ENCODE measurements at places on chromosomes 5 and 9.

GRCh38 chr9:29332789-29333188 is 1759.5 kb upstream of the C9orf72 start:
- no peak for DNase-seq

DNA sequence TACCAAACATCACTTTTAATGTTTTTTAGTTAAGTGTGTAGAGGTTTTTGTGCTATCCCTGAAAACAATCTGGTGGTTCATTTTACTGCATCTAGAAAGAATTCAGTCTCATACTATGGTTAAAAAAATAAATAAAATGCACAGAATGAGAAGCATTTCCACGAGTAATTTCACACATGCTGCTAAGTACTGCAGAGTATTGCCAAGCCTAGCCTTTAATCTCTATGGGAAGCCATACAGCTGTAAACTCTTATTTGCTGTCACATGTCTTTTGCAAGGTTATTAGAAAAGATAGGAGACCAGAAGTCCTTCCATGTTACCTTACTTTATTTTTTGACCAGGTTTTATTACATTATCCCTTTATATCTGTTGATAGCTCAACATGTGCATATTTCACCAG is 37.6 kb upstream of the MAN2A1 start:
- DNase-seq, result no peak

DNA sequence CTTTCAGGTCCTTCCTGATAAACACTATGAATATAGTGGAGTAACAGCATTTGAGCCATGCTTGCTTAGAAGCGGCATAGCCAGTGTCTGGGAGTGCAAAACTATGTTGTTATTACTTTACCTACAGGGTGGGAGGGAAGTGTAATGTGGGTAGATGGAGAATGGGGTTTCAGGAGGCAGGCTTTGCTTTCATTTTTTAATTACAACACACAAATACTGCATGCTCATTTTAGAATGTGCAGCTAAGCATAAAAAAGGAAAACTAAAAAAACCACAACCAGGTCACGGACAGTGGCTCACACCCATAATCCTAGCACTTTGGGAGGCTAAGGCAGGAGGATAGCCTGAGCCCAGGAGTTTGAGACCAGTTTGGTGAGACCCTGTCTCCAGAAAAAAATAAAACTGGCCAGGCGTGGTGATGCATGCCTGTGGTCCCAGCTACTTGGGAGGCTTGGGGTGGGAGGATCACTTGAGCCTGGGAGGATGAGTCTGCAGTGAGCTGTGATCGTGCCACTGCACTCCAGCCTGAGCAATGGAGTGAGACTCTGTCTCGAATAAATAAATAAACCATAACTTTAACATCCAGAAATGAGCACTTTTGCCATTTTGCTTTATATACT is 20.2 kb downstream of the HAVCR1 start:
- no peak for DNase-seq

GRCh38 chr5:6827526-6828219 is 114.4 kb downstream of the TENT4A start:
- DNase-seq, result peak; percentile 84

DNA sequence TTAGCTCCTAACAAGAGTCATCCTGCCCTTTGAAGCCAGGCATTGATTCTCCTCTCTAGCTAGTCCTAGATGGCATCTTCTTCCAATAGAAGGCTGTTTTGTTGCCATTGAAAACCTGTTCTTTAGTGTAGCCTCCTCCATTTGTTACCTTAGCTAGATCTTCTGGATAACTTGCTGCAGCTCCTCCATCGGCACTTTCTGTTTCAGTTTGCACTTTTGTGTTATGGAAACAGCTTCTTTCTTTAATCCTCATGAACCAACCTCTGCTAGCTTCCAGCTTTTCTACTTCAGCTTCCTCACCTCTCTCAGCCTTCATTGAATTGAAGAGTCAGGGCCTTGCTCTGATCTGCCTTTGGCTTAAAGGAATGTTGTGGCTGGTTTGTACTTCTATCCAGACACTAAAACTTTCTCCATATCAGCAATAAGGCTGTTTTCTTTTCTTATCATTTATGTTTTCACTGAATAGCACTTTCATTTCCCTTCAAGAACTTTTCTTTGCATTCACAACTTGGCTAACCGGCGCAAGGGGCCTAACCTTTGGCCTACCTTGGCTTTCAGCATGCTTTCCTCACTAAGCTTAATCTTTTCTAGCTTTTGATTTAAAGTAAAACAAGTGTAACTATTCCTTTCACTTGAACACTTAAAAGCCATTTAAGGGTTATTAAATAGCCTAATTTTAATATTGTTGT is 166.5 kb upstream of the SLC12A2 start:
- DNase-seq, result no peak

DNA sequence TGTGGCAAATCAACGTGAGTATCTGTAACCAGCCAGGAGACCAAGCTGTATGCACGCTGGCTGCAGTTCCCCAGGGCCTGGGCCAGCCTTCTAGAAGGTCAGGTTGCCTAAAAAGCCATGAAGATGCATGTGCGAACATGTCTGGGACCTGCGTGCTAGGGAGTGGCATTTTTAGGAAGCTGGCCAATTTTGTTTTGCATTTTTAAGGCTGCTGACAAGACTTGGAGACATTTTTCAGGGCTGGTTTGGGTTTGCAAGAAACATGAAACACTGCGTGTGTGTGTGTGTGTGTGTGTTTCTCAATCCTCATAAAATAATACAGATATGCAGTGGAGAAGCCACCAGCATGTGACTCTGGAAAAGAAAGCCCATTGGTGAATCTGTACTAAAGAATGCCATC is 5.1 kb downstream of the TGFBI start:
- no peak for DNase-seq

DNA sequence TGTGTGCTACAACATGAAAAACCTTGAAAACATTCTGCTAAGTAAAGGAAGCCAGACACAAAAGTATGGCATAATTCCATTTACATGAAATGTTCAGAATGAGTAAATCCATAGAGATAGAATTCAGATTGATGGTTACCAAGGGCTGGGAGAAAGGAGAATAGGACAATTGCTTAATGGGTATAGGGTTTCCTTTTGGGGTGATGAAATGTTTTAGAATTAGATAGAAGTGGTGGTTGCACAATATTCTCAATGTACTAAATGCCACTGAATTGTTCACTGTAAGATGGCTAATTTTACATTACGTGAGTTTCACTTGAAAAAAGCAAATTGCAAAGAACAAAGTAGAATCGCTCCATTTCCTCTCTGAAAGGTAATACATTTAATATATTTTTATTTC is 43.0 kb upstream of the GAS1 start:
- no peak for DNase-seq

DNA sequence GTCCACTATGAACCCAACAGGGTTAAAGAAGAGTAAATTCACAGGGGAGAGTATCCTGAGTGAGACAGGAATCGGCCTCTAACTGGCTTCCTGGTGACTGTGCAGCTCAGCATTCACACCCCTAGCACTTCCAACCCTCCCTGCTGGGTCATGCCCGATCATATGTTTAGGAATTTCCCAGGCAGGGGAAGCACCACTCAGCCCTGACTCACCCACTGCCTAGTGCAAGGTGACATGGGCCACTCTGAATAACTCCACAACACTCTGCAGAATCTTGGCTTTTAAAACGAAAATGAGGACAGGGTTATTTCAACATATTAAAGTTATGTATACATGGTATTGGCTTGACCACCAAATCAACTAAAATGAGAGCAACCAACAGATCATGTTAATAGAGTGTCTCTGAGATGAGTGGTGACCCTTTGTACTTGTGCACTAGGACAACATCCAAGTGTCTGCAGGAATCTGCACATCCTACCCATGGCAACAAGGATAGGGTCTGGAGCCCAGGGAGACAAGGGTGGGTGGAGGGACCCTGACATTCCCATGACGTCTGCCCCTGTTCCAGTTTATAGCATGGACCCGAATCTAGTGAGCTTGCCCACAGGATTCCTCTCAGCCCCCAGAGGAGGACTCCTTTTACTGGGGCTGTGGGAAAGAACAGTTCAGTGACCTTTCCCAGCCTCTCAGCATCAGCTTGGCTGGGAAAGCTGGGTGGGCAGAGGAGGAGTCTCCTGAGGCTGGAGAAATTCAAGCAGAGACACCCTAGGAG is 485.8 kb downstream of the SEMA5A start:
- DNase-seq, result no peak

DNA sequence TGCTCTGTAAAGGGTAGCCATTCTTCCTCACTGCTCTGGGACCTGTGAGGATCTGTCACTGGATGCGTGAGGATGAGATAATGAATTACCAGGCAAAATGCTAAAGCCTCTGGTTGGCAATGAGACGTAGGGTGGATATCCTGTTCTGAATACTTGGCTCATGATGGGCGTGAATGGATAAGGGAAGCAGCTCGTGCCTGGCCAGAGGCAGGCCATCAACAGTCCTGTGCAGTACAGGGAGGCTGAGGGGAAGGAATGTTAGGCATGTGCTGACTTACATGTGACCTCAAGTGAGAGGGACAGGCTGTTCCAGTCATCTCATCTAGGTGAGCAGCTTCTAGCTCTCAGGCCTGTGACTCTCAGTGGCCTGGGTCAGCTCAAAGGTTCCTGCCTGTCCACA is 172.8 kb downstream of the CARTPT start:
- DNase-seq, result no peak

DNA sequence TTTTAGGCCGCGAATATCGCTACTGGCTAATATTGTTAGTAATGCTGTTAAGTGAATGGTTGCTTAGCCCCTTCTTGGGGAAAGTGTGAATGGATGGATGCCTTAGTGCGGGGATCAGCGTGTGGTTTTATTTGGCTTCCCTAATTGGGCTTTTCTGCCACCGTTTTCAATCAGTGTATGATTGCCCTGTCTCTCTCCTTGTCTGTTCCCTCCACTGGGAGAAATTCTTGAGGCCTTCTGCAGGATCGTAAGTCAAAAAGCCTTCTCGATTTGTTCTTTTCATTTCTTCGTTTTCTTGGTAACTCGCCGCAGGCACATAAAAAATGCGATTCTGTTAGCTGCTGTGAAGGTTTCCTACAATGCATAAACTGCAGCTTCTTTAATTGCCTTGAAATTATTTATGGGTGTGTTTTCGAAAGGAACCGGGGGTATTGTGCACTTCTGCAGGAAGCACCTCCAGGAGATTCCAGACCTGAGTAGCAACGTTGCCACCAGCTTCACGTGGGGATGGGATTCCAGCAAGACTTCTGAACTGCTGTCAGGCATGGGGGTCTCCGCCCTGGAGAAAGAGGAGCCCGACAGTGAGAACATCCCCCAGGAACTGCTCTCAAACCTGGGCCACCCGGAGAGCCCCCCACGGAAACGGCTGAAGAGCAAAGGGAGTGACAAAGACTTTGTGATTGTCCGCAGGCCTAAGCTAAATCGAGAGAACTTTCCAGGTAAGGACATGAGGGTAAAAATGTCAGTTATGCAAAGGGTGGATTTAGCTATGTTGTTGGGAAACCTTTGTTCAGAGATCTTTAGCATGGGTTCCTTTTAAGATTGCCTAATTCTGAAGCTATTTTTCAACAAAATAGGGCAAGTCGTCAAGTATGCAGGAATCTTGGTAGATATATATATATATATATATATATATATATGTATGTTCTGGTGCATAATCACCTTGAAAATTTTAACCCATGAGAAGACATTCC is 700 bp downstream of the SKP2 start:
- peak; percentile 63 for DNase-seq

DNA sequence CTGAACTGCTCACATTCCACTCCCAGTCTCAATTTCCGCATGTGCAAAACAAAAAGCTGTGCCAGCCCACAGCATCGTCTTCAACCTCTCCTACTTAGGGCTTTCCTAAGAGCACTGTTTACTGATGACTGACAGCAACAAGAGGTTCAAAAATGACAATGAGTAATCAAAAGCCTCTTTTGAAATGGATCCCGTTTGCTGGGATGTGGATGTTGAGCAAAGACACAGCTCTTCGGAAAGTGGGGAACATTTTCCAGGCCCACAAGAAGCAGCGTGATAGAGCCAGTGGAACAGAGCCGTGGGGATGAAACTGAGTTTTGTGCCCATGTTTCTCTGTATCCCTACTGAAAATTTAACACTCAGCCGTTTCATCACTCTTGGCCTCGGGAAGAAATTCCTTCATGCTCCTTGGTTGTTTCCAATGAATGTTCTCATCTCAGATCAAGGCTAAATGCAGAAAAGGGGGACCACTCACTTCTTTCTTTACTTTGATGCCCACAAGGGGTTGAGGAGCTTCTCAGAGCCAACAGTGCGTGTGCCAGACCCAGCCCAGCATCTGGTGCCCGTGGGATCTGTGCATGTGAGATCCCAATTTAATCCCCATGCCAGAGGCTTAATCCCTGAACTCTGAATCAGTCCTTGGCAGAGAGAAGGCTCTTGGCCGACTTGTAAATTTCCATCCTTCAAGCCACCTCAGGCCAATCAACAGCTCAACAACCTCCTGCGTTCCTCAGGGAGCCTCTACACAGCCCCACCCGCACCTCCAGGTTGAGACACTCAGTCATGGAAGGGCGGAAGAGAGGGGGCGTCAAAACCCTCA is 230.2 kb upstream of the DAPK1 start:
- no peak for DNase-seq

DNA sequence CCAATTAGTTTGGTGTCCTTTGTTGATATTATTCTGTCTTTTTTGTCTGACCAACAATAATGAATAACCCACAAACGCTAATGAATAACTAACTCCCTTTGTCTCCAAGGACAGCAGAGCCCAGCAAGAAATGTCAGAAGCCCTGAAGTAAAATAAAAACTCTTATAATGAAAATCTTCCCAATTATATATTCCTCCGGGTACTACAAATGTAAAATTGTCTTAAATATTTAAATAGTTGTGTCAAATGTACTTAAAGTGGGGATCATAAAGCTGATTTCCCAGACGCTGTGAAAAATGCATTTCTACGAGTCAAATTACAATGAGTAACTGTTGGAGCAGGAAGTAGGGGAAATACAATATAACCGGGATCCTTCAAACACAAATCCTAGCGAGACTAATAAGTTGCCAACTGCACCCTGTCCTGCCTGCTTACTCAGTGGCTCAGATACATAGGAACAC is 22.3 kb downstream of the GLIS3 start:
- no peak for DNase-seq

DNA sequence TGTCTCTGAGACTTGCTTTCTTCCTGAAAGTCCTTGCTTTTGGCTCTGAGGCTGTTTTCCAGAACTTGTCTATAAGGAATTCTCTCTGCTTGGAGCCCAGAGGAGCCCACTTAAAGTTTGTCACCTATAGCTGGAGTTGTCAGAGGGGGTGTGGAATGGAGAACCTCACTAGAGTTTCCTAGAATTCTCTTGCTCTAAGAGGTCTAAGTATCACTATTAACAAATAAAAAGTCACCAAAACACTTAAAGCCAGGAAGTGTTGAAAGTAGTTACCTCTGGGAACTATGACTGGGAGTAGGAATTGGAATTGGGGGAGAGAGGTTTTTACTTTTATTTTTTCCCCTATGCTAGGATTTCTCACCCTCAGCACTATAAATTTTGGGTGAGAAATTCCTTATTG is 15.0 kb downstream of the SIT1 start:
- DNase-seq, result no peak

GRCh38 chr9:30982301-30982700 is 1402.1 kb upstream of the ACO1 start:
- DNase-seq, result no peak

Measured in OCI-M1 (cell line).